ENCODE measurements at places on chromosomes 12 and 14.

DNA sequence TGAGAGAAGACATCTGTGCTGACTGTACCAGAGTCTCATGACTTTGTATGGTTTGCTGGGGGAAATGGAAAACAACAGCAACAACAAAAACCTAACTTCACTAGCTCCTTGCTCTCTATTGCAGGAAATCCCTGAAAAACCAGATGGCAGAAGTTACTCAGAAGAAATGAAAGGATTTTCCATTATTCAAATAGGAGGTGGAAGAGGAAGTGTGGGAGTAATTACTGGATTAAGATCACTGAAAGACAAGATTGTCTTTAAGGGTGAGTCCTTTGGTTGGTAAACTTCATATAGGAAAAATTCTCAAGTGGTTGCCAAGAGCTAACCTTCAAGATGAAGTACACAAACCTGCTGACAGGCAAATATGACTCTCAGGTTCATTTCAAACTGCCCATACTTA, 391.9 kb upstream of the ATP2B1 start:
- DNase-seq: no peak

GRCh38 chr12:110365489-110366320, 37.8 kb downstream of the ANAPC7 start:
- DNase-seq: no peak

GRCh38 chr12:47767216-47767724, 5.8 kb upstream of the SLC48A1 start:
- DNase-seq: peak; percentile 75

DNA sequence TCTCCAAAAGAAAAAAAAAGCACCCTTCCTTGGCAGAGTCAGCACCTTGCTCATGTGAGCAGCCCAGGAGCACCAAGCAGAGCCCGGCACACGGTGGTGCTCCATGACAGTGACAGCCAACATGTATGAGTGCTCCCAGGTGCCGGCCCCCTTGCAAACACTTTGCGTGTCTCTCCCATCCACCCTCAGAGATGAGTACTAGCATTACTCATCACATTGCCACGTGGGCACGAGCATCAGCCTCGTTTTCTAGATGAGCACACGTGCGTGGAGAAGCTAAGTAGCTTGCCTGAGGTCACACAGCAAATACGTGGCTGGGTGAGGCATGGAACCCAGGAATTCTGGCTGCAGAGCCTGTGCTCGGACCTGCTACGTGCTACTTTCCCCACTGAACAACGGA, 177.9 kb upstream of the PRMT8 start:
- no peak for DNase-seq

- DNase-seq: no peak
Observed at GRCh38 chr14:93005838-93006237, 82.9 kb downstream of the CHGA start.

GRCh38 chr14:92718664-92719063, 29.8 kb downstream of the LGMN start:
- no peak for DNase-seq

- DNase-seq: no peak
Observed at GRCh38 chr12:42886160-42886559, 296.6 kb upstream of the PRICKLE1 start.

- DNase-seq: no peak
Observed at GRCh38 chr14:75702122-75702521, 41.1 kb downstream of the TTLL5 start.

- no peak for DNase-seq
Observed at GRCh38 chr14:28953973-28954372, 187.4 kb downstream of the FOXG1 start.

DNA sequence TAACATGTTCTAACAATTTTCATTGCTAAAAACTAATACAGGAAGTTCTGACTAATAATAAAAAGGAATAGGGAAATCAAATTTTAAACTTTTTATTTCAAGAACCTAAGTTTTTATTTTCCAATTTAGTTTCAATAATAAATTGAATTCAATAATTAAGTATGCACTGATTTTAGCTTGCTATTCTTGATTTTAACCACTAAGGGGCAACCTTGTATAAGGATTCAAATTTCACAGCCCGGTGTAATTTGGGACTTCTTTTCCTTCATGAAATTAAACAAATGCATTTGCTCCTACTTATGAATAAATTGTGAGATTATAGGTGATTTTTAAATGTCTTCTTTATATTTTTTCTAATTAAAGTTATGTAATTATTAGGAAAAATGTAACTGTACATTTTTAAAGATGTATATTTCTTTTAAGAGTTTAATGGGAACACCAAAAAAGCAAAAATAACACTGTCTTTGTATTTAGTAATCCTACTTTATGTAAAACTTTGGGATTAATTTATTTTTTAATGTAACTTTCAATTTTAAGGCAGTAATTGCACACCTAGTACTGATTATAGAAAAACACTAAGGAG, 241.4 kb upstream of the PDZRN4 start:
- no peak for DNase-seq

GRCh38 chr12:15547691-15548090, 225.4 kb downstream of the PTPRO start:
- no peak for DNase-seq

GRCh38 chr14:92685784-92686355, 62.6 kb downstream of the LGMN start:
- DNase-seq: no peak

DNA sequence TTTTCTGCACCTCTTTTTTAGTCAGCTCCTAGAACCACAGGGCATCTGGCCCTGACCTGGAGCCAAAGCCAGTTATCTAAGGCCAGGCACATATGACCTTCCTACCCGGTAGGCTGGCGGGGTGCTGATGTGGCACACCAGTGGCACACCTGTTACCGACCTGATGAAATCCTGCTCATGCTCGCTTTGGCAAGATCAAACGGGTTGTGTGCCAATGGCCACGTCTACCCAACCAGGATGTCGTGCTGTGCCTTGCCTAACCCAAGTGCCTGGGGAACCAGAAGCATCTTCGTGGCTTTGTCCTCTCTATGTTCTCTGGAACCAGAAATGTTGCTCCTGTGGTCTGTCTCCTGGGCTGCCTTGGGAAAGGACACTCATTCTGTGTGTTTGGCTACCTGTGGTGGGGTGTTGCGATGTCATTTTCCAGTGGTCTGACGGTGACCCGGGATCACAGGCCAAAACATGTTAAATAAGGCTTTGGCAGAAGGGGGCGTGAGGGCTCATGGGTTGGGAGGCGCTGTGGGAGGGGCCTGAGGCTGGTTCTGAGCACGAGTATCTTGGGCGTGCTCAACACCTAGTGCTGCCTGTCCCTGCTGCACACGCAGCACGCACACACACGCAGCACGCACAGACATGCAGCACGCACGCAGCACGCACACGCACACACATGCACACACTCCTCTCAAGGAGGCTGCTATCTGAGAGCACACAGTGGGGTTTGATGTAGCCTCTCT, 27.9 kb downstream of the CCNK start:
- no peak for DNase-seq

GRCh38 chr12:30582943-30583342, 112.7 kb downstream of the IPO8 start:
- DNase-seq: no peak

DNA sequence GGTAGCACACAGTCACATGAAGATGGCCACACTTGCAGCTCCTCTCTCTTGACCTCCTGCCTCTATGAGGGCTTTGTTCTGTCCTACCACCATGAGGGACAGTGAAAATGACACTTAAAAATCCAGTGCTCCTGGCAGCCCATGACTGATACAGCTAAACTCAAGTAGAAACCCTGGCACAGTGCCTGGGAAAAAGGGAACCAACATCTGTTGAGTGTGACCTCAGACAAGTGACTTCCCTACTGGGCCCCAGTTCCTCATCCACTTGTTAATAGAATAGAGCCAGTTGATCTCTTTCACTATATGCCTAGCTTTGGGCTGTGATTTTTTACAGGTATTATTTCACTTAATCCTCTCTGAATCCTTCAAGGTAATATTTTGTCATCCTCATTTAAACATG, 4.8 kb downstream of the GUCY2C start:
- DNase-seq: peak; percentile 69

GRCh38 chr14:22850944-22851764, 14.8 kb downstream of the MMP14 start:
- peak; percentile 93 for DNase-seq

GRCh38 chr12:76643438-76643837, 83.9 kb upstream of the OSBPL8 start:
- no peak for DNase-seq

- no peak for DNase-seq
Observed at GRCh38 chr12:131133994-131134393, 180.3 kb downstream of the ADGRD1 start.

DNA sequence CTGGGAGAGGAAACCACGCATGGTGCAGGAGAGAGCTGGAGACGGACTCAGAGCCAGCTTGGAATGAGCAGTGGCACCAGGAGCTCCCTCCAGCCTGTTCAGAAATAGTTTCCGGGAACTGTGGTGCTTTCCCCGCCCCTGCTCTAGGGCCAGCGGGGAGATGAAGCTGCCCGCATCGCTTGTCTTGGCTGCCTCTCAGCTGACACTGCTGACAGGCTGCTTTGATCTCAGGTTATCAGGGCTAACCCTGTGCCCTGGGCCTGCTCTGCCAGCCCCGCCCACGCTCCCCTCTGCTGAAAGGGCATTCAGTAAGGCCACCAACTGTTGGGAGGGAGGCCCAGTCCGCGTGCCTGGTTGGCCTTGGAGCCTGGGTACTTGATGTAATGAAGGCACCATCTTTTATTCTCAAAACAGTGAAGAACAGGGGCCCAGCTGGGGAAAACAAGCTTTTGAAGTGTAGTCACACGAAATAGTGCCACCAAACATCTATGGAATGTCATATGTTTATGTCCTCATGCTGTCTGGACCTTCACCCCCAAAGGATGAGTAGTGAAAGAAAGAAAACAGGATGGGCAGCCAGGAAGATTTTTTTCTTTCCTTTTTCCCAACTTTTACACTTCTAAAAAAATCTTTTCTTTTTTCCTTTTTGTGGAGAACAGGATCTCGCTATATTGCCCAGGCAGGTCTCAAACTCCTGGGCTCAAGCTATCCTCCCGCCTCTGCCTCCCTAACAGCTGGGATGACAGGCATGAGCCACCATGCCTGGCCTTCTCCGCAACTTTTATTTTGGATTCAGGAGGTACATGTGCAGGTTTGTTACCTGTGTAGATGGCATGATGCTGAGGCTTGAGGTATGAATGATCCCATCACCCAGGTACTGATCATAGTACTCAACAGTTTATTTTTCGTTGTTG, 115.9 kb upstream of the TBX3 start:
- peak; percentile 59 for DNase-seq

DNA sequence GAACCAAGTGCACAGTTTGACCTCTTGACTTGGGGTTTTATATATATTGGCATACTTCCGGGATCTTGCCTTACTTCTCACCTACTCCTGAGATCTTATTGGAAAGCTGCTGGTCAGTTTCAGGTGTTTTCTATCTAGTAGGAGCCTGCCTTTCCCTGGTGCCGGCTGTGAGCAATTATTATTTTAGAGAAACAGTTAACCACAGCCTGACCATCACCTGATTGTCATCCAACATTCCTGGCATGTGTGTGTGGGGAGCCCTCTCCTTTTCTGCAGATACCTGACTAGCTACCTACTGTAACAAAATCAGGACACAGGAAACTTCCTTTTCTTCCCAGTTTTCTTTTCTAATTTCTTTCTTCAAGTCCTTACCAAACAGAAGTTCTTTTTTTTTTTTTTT, 220.4 kb downstream of the ATP23 start:
- DNase-seq: no peak

- no peak for DNase-seq
Observed at GRCh38 chr12:96980991-96981414, 73.9 kb downstream of the NEDD1 start.

- no peak for DNase-seq
Observed at GRCh38 chr12:92109613-92110012, 36.0 kb downstream of the BTG1 start.

- DNase-seq: peak; percentile 60
Observed at GRCh38 chr12:55681142-55682077, 26.3 kb downstream of the ITGA7 start.

DNA sequence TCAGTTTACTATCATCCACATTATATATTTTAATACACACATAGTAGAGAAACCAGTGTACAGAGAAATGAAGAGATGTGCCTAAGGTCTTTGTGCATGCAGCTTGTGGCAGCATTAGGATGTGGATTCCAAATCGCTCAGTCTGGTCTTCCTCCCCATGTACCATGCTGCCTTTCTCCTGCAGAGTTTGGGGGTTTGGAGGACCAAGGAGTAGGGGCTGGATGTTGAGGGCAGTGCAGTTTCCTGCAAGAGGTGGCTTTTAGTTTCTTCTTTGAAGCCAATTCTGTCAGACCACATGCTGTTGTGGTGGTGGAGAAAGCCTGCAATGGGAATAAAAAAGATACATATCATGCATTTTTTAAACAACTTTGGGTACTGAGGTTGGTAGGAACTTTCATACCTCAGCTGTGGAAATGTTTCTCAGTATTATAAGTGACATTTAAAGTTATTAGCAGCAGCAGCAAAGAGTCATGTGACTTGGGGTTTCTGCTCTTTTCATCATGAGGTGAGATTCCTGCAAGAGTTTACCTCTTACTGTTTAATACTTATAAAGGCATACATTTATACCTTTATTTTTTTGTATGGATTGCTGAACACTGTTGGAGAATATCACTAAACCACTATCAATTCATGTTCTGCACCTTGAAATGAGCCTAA, 34.4 kb downstream of the TESPA1 start:
- DNase-seq: no peak

Measured in sciatic nerve (tissue), 2 donors.